ENCODE measurements at places on chromosomes 12 and 14. TPM values are rescaled to one million over a fixed set of nuclear protein-coding genes. Genes with fewer than 3 reads are reported as not detected.

The MYBPC1 gene
- total RNA-seq, result not detected

DNA sequence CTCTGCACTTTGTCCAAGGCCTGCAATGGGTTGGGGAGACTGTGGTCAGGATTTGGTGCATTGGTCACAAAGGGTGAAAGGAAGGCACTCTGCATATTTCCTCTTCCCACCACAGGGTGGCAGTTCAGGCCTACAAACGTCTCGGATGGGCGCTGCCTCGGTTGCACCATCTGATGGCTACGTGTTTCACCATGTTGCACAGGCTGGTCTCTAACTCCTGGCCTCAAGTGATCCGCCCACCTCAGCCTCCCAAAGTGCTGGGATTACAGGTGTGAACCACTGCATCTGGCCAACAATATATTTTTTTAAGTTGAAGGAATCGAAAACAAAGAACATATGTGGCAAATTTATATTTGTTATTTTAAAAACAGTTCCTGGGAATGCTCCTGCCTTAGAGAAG, 35.1 kb downstream of the TMBIM6 start:
- H3K4me3 ChIP-seq, result no peak overlapping the region
- H3K36me3 ChIP-seq, result no peaks in the 10 kb centered on the region
- no peaks in the 10 kb centered on the region for H3K4me1 ChIP-seq
- peak; percentile 52 for DNase-seq
- H3K27ac ChIP-seq, result no peak overlapping the region

DNA sequence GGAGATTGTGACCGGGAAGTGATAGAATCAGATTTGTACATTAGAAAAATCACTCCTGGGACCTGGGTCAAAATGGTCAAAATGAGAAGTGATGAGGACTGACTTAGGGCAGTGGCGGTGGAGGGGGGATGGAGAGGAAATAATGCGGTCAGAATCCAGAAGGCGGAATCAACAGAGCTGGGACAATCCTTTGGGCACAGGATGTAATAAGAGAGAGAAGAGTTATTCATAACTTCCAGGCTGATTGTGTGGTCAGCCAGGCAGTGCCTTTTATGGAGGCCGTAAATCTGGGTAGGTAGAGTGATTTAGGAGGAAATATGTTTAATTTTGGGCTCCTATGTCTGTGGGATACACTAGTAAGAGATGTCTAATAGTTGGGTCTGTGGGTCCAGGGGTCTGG, 21.6 kb downstream of the FBXL14 start:
- H3K4me3 ChIP-seq, result no peak overlapping the region
- H3K4me1 ChIP-seq, result no peaks in the 10 kb centered on the region
- H3K27me3 ChIP-seq, result no peaks in the 10 kb centered on the region
- no peak for DNase-seq

DNA sequence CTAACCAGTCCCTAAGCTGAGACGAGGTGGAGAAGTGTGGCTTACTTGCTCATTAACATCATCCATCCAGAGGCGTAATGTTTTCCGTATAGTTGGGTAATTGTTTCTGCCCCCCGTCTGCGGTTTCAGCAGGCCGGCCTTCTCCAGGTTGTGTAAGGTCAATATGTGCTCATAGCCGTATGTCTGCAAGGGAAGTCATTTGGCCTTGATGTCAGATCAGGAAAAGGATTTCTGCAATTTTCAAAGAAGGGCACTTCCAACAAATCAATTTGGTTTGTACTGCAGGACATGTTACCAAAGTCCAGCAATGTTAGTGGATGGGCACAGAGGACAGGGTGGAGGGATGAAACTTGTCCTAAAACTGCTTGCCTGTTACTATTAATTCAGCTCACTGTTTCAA, 9.9 kb upstream of the DIABLO start:
- no peak for DNase-seq
- no peaks in the 10 kb centered on the region for H3K27me3 ChIP-seq
- H3K4me1 ChIP-seq, result no peaks in the 10 kb centered on the region
- H3K36me3 ChIP-seq, result peaks cover 20% of the 10 kb centered on the region
- H3K27ac ChIP-seq, result no peak overlapping the region
- no peak overlapping the region for H3K4me3 ChIP-seq

- no peak overlapping the region for H3K27ac ChIP-seq
- DNase-seq, result no peak
- peaks cover 4% of the 10 kb centered on the region for H3K36me3 ChIP-seq
- no peak overlapping the region for H3K4me3 ChIP-seq
- H3K27me3 ChIP-seq, result no peaks in the 10 kb centered on the region
Measured at GRCh38 chr12:11875414-11875935, 195.3 kb upstream of the BCL2L14 start.

GRCh38 chr14:75138492-75138891, 11.6 kb upstream of the NEK9 start:
- H3K4me3 ChIP-seq, result no peak overlapping the region
- peaks cover 13% of the 10 kb centered on the region for H3K36me3 ChIP-seq
- peak overlapping the region; percentile 31 for H3K27ac ChIP-seq
- no peaks in the 10 kb centered on the region for H3K27me3 ChIP-seq

DNA sequence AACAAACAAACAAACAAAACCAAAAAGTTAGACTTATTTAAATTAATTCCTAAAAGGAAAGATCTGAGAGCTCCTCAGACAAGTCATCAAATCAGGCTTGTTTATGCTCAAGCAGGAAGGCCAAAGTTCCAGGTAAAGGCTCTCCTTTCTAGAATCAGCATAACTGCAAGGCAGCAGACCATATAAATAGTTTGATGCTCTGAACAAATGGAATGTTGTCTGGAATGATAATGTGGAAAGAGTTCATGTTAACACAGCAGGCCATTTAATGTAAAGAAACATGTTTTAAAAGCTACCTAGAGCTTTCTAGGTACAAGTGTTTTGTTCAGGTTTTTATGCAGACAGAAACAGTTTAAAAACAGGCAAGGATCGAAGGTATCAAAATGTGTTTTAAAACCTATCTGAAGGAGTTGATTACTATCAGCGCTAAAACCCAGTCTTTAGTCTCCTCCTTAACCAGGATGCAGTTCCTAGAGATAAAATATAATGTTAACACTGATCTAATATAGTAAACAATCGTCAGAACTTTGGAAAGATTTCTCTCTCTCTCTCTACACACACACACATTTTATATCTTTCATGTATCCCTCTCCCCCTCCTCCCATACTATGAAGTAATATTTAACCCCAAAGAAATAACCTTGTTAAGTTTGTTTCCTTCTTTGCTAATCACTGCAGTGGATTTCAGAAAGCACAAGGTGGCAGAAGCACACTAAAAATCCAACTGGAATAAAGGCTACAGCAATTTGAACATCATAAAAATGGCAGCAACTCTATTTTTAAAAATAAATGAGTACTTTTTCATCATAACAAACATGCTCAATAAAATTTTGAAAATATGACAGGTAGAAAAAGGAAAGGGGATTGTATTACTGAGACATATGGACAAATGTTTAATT, 135.5 kb downstream of the PAWR start:
- H3K4me1 ChIP-seq, result no peaks in the 10 kb centered on the region
- no peaks in the 10 kb centered on the region for H3K36me3 ChIP-seq
- no peak overlapping the region for H3K4me3 ChIP-seq
